ENCODE measurements at places on chromosomes 5 and 9.

GRCh38 chr9:98039607-98040017 lies 16.9 kb upstream of the NANS start:
- no peak for DNase-seq

DNA sequence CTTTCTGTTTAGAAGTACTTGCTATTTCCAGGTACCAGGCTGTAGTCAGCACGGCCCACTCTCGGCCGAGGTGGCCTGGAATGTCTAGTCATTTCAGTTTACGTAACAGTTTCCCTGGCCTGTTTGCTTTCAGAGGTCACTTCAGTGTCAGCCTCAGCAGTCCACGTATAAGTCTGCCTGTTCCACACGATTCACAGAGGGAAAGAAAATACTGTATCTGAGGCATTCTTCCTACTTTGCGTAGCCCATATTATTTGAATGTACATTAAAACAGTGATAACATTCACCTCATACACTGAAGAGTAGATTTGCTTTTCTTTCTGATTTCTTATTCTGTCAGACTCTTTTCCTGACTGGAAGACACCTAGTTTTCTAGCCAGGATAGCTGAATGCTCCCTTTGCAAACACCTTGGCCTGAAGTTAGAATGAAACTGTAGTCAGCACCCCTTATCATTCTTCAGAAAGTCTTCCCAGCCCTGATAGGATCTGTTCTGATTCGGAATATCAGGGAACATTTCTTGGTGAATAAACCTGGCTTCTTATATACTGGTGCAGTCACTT lies 140.9 kb downstream of the AOPEP start:
- no peak for DNase-seq

DNA sequence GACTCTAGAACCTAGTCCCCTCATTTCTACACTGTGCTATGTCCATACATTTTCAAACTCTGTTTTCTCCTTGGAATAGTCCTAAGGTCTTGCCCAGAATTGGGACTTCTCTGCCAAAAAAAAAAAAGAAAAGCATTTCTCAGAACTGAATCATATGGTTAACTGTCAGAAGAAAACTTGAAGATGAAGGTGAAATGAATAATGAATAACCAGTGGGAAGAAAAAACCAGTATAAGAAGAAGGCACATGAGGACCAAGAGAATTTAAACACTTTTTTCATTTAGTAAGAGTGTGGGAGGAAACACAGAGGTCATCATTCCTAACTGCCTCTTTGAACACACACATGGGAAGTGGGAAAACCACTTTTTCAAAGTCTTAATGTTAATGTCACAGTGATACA lies 197.7 kb downstream of the PRELID2 start:
- no peak for DNase-seq

GRCh38 chr5:98839469-98840383 lies 66.3 kb downstream of the RGMB start:
- DNase-seq, result no peak

GRCh38 chr9:73773896-73774295 lies 622.2 kb downstream of the ANXA1 start:
- DNase-seq, result no peak

GRCh38 chr9:119675951-119676350 lies 306.7 kb upstream of the BRINP1 start:
- no peak for DNase-seq

GRCh38 chr9:5015934-5016333 lies 30.9 kb downstream of the JAK2 start:
- DNase-seq, result no peak

- DNase-seq, result no peak
Measured at GRCh38 chr5:90015584-90016018, 394.0 kb downstream of the CETN3 start.

GRCh38 chr9:13378154-13378553 lies 98.7 kb upstream of the MPDZ start:
- no peak for DNase-seq

- DNase-seq, result no peak
Measured at GRCh38 chr5:96200641-96201040, 232.4 kb downstream of the PCSK1 start.

- DNase-seq, result no peak
Measured at GRCh38 chr5:310941-311434, 10.5 kb upstream of the AHRR start.

DNA sequence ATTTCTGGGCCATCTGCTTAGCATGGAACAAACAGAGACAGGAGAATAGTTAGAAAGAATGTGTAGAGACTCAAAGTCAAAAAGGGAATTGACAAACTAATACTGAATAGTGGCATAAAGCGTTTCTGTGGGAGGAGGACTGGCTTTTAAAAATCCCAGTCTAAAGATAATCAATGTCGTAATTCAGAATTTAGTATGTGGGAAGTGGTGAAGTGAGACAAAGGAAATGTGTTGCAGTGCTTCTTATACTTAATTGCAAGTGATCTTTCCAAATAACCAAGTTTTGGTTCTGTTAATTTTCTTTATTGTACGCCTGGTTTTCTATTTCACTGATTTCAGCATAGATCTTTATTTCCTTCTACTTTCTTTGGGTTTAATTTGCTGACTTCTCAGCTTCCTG lies 133.2 kb downstream of the ENTREP1 start:
- DNase-seq, result no peak

GRCh38 chr5:138635265-138635664 lies 60.1 kb upstream of the HSPA9 start:
- no peak for DNase-seq

DNA sequence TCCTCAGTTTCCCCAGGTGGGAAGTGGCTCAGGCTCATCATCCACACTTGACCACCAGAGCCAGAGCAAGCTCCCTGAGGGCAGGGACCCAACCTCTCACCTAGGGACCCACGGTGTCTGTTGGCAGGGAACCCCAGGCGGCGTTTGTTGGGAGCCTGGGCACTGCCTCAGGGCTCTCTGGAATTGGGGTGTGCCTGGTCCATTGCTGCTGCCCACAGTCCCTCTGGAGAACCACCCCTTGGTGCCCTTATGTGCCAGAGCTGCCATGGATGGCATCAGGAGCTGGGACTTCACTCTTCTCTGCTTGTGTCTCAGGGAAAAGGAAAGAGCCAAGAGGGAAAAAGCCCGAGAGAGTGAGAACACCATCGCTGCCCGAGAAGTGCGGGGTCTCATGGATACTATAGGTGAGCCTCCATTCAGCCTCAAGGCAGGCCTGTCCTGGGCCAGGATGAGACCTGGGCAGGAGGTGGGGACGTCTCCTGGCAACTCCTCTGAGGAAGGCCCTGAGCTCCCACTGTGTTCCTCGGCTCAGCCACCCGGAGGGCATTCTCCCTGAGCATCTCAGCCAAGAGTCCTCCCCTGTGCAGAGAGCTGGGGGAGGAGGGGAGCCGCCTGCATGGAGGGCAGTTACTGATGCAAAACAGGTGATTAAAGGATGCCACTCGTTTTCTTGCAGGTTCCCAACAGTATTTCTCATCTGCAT lies 4.5 kb downstream of the CCDC180 start:
- no peak for DNase-seq

DNA sequence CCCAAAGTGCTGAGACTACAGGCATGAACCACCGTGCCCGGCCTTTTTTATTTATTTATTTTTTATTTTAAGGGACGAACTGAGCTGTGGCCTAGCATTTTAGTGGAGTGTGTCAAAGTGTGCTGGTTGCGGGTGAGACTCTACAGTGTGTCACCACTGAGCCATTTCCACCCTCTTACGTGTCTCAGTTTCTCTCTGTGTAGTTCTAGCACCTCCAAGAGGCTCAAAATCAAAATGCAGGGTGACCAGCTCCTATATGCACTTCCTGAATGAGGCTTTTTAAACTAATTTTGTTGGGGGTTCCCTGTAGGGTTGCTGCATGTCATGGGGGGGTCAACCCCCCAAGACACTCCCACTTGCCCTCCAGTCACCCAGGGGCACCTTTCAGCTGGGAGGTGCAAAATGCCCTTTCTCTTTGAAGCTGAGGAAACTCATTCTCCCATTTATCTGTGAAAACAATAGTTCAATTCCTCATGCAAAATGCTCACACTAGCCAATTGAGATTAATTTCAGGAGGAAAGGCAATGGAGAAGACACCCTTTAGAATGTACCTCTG lies 69.3 kb downstream of the COL15A1 start:
- no peak for DNase-seq

DNA sequence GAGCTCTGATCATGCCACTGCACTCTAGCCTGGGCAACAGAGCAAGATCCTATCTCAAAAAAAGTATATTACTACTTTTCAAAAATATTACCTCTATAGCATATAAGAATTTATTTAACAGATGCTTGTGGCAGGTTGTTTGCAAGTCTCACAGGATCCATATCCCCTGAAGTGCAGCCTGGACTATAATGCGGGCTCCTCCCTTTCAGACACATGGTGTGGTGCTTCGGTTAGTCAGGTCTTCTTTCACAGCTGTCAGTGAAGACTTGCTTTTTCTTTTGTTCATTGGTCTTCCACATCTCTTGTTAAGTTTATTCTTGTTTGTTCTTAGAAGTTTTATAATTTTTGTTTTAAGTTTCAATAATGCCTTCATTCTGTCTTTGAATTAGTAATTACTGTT lies 9.4 kb upstream of the HRCT1 start:
- no peak for DNase-seq

DNA sequence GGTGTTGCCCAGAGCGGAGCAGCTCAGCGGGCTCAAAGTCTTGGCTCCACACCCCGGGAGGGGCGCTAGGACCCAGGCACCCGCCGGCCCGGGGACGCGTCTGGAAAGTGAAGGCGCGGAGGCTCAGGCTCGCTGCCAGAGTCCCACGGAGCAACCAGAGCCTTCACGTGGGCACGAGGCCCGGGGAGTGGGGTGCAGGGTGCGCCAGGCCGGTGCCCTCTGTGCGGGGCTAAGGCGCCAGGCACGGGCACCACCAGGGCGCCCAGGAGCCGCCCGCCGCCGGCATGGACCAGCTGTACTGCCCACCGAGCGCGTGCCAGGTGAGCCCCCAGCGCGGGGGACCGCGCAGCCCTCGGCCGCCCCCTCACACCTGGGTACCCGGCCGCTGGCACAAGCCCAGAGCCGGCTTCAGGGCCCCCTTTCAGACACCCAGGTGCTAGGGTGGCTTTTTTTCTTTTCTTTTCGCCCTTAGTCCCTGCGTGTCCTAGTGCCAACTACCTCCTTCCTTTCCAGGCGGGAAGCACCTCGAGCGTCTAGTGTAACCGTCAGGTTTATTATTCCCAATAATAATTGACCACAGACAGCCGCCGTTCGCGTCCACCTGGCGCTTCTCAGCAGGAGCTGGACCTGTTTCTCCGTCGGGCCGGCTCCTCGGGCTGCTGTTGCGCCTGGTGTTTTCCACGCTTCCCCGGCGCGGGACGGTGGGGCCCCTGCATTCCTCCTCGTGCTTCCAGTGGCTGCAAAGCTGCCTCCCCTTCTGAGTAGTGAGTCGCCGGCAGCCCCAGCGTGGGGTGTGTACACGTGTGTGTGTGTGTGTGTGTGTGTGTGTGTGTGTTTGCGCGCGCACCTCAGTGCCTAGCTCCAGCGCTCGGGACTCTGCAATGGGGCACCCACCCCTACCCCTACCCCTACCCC lies 30.1 kb upstream of the PDE8B start:
- DNase-seq, result no peak

GRCh38 chr5:40141896-40142295 lies 537.8 kb upstream of the PTGER4 start:
- DNase-seq, result no peak

- DNase-seq, result no peak
Measured at GRCh38 chr9:14827805-14828204, 82.4 kb downstream of the FREM1 start.

DNA sequence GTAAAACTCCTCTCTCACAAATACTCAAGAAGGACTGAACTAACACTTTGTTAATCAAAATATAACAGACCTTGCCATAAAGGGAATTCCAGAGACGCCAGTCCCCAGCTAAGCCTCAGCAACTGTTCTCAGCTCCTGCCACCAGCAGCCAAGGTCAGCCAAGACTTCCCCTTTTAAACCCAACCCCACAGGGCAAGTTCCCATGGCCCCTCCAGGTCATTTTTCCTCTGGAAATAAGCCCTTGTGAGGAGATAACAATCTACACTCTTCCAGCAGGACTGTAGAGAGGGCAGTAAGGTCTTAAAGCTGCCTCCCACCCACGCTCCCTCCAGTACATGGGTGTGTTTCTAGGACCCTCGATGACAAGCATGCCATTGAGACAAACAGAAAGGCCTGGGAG lies 78.3 kb downstream of the DPYSL3 start:
- no peak for DNase-seq

DNA sequence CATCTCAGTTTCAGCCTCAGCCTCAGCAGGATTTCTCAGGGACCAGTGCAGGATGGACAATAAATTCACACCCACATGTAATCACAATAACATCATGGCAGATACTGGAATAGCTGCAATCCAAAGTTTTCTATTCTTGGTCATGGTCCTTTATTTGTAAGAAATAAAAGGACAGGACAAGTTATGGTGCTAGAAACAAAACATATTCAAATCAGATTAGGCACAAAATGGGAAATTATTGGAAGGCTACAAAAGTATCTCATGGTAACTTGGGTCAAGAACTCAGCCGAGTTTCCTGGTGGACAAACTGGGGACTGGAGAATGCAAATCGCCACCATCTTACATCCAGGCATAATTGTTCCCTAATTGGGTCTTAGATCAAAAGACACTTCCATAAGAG lies 1768.2 kb upstream of the WWC1 start:
- DNase-seq, result no peak

DNA sequence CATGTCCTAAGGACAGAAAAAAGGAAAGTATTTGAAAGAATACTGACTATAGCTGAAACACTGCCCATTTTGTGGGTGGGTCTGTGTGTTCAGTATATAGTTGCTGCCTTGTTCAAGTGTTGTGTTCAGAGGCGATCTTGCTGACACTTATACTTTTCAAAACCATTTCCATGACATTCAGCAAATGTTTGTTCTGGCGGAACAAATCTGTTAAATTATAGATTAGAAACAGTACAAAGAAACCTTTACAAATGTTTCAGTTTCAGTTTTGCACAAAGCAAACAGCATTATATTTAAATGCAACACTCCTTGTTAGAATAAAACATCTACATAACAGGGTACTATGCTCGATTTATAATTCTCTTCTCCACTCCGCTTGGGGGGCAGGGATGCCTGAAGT lies 2276.3 kb downstream of the MAT2B start:
- DNase-seq, result no peak

DNA sequence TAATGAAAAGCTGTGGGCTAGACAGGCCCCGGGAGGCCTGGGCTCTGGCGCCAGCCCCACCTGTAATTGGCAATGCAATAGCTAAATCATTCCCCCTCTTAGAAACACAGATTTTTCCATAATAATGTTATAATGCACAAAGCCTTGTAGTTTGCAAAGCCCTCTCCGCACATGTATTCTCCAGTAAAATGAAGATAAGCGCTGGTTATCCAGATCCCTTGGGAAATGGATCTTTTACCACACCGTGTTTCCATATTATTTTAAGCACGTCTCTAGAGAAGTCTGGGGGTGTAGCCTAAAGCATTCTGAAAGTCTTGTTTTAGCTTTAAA lies 1.1 kb upstream of the APBA1 start:
- DNase-seq, result no peak

GRCh38 chr5:135238622-135239452 lies 160.2 kb downstream of the MACROH2A1 start:
- DNase-seq, result no peak

GRCh38 chr9:109974143-109974917 lies 194.3 kb downstream of the PALM2AKAP2 start:
- no peak for DNase-seq

GRCh38 chr9:107246259-107247254 lies 36.5 kb upstream of the RAD23B start:
- DNase-seq, result no peak

- DNase-seq, result no peak
Measured at GRCh38 chr9:69023650-69024049, 9.7 kb upstream of the PRKACG start.

Data from stimulated activated CD4-positive, alpha-beta T cell treated with anti-CD3 and anti-CD28 coated beads, TNF-alpha, amount 100 ng/mL, for 1 hour (primary cell).